A549 treated with GW870086 at 1 μM for 4 hours (cell line): ENCODE measurements at places on chromosomes 1 and 21. TPM values are rescaled to one million over a fixed set of nuclear protein-coding genes. Genes with fewer than 3 reads are reported as not detected.

The UBE2U gene
- total RNA-seq: not detected in 5 replicates

The GNG4 gene
- 12.2 to 15.2 TPM (median 13.5 TPM) in 5 replicates for total RNA-seq

The SPATA21 gene
- total RNA-seq: 0.05 to 0.11 TPM (median 0.06 TPM) in 4 of 5 replicates, not detected in the other

The MTFR1L gene
- total RNA-seq: 25.1 to 27.2 TPM (median 27.2 TPM) in 5 replicates

The WRAP73 gene
- total RNA-seq: 14.1 to 21.5 TPM (median 19.5 TPM) in 5 replicates

The IFI44 gene
- total RNA-seq: 0.28 to 1.2 TPM (median 0.69 TPM) in 5 replicates

The E2F2 gene
- 2.0 to 3.0 TPM (median 2.9 TPM) in 5 replicates for total RNA-seq

The DNALI1 gene
- 0.05 to 0.38 TPM (median 0.05 TPM) in 3 of 5 replicates, not detected in the others for total RNA-seq

The SLC35F3 gene
- total RNA-seq: 4.0 to 5.4 TPM (median 5.3 TPM) in 5 replicates

The VAMP3 gene
- total RNA-seq: 67.2 to 76.2 TPM (median 72.9 TPM) in 5 replicates
